Osteoblast (primary cell): ENCODE measurements at places on chromosomes 6 and 20.

GRCh38 chr6:35386989-35387388 lies 44.6 kb downstream of the PPARD start:
- no peaks in the 10 kb centered on the region for H3K27me3 ChIP-seq
- H3K27ac ChIP-seq, result no peak overlapping the region
- H3K4me3 ChIP-seq, result no peak overlapping the region
- DNase-seq, result no peak
- peaks cover 5% of the 10 kb centered on the region for H3K36me3 ChIP-seq

DNA sequence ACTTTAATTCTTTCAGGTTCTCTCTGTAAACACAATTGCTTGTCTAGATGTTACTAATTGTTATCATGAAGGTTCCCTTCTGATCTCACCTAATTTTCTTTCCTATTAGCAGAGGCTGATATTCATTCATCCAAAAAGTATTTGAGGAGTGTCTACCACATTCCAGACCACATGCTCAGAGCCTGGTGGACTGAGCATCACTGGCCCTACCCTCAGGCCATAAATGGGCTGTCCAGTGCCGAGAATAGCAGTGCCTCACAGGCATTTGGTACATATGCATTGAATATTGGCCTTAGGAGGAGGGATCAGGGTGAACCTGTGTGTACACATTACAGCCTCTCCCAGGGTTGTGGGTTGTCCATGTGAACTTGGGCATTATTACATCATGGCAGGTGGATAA lies 40.4 kb upstream of the PRELID3B start:
- H3K27me3 ChIP-seq, result peaks cover 25% of the 10 kb centered on the region
- no peak overlapping the region for H3K4me3 ChIP-seq
- no peaks in the 10 kb centered on the region for H3K36me3 ChIP-seq
- DNase-seq, result peak; percentile 8

- peak overlapping the region; percentile 28 for H3K4me3 ChIP-seq
- DNase-seq, result no peak
- peaks cover 11% of the 10 kb centered on the region for H3K36me3 ChIP-seq
- peaks cover 31% of the 10 kb centered on the region for H3K4me1 ChIP-seq
- H3K27ac ChIP-seq, result peak overlapping the region; percentile 95
Observed at GRCh38 chr20:35883336-35883777, 70.9 kb downstream of the SCAND1 start.

DNA sequence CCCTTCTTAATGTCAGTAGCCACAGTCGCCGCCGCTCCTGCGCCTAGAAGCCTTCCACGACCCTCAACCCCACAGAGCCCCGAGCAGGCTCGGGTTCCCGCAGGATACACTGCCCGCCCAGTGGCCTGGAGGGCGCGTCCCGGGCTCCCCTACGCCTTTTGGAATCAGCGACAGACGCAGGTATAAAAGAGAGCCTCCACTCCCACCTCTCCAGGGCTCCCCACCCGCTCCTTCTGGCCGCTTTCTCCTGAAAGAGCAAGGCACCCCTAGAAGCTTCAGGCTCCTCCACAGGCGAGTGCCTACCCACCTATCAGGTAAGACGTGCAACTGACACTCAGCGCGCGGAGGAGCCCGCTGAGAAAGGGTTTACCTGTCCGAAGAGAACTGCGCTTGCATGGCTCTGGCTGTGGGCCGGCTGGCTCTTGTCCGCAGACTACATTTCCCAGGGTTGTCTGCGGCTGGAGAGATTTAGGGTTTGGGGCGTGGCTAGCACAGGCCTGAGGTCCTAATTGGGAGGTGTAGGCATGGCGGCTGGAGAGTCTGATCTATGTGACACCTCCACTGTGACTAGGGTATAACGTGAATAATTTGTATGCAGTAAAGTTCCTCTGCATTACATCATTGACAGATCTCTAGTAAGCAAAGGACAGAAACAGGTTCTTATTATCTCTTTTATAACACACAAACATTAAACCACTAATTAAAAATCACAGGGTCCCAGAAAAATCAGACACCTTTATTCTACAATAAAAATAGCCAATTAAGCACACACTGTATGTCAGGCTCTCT lies 13.5 kb upstream of the ZNF391 start:
- peaks cover 7% of the 10 kb centered on the region for H3K4me1 ChIP-seq
- H3K4me3 ChIP-seq, result peak overlapping the region; percentile 78
- peak; percentile 89 for DNase-seq
- H3K27ac ChIP-seq, result no peak overlapping the region
- H3K27me3 ChIP-seq, result no peaks in the 10 kb centered on the region
- H3K36me3 ChIP-seq, result no peaks in the 10 kb centered on the region

DNA sequence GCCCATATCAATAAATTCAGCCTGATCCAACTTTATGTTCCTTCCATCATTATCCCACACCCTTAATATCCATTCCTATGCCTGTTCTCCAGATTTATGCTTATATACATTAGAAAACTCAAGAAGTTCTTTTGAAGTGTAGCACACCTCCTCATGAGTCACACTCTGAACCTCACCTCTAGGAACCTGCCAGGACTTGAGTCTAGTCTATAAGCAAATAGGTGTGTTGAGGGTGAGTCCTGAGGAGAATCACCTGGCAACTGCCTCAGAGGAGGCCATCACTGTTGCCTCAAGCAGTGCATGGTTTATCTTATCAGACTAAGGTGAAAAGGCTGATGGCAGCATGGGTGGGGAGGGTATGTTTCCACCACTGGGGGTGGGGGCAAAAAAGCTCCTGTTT lies 496.7 kb downstream of the C6orf118 start:
- H3K4me1 ChIP-seq, result no peaks in the 10 kb centered on the region
- no peaks in the 10 kb centered on the region for H3K36me3 ChIP-seq
- H3K27ac ChIP-seq, result no peak overlapping the region

GRCh38 chr6:106799031-106799894 lies 169.9 kb downstream of the QRSL1 start:
- no peak overlapping the region for H3K27ac ChIP-seq
- DNase-seq, result peak; percentile 84
- H3K36me3 ChIP-seq, result no peaks in the 10 kb centered on the region

DNA sequence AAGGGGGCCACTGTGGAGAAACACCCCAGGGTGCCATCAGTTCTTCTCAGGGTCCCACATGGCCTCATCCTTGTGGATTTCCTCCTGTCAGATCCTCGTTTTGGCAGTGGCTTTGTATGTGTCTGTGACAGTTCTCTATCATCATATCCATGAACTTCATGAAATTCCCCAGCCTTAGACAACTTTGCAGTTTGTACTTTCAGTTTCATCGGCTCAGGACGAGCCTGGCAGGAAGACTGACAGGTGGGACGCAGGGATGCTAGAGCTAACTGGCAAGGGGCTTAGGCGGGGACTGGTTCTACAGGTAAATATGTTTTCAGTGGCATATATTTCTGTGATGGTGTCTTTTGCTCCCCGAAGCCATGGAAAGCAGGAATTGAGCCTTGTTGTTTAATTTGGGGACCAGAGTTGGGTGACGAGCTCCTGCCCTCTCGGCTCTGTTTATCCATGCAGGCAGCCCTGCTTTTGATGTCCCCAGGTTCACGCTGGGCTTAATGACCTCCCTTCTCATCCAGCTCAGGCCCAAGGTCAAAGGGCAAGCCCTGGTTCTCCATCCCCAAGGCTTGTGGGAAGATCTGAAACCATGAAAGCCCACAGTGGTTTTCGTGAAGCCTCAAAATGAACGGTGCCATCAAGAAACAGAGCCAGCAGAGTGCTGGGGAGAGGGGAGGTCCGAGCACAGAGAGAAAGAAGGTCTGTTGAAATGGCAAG lies 11.2 kb downstream of the SDCBP2 start:
- peak; percentile 18 for DNase-seq
- H3K27ac ChIP-seq, result no peak overlapping the region
- H3K27me3 ChIP-seq, result no peaks in the 10 kb centered on the region

GRCh38 chr20:23358923-23359593 lies 2.9 kb upstream of the GZF1 start:
- peaks cover 36% of the 10 kb centered on the region for H3K4me1 ChIP-seq
- no peak overlapping the region for H3K4me3 ChIP-seq
- H3K27ac ChIP-seq, result no peak overlapping the region
- peaks cover 4% of the 10 kb centered on the region for H3K36me3 ChIP-seq
